ENCODE measurements at places on chromosomes 7 and 10.

DNA sequence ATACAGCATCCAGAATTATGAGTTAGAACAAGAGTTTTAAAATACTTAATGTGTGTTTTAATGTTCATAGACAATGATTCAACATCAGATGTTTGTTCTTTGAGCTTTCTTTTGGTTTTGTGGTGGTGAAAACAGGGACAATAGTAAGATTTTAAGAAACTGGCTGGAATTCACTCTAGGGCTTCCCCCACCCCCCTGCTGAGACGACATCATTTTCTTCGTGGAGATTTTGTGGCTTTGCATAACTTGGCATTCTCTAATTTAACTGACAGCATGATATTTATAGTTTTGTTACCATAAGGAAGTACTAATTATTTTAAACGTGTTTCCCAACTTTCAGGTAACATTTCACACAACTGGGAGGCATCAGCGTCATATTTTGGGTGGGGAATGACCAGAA, 184.1 kb downstream of the BICC1 start:
- DNase-seq: no peak

DNA sequence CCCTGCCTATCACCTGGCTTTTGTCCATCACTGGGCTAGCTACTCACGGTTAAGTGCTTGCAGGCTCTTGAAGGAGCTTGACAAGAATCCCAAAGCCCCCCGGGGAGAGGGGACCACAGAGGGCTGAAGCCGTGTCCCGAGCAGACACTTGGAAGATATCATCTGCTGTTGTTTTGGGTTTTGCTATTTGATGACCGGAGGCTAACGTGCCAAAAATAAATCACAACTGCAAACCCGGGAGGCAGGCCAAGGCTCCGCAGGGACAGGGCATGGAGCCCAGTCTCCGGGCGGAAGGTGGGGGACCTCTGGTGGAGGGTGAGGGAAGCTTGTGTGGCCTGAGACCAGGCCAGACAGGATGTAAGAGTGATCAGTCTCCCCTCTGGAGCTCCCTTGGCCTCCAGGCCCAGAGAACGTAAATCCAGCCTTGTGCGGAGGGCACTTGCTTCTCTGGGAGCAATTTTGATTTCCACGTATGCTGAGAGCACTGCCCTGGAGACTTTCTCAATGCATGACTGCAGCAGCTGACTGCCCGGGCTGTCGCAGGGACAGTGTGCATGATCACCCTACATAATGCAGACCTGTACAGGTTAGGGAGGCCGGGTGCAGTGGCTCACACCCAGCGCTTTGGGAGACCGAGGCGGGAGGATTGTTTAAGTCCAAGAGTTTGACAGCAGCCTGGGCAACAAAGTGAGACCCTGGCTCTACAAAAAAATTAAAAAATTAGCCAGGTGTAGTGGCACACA, at the start of gene PHKG1:
Gene PHKG1, minus strand, starts transcription at position 164 of the 743 bp plus-strand sequence. CDS start 4,011 bp downstream, outside the sequence.
- DNase-seq: no peak

DNA sequence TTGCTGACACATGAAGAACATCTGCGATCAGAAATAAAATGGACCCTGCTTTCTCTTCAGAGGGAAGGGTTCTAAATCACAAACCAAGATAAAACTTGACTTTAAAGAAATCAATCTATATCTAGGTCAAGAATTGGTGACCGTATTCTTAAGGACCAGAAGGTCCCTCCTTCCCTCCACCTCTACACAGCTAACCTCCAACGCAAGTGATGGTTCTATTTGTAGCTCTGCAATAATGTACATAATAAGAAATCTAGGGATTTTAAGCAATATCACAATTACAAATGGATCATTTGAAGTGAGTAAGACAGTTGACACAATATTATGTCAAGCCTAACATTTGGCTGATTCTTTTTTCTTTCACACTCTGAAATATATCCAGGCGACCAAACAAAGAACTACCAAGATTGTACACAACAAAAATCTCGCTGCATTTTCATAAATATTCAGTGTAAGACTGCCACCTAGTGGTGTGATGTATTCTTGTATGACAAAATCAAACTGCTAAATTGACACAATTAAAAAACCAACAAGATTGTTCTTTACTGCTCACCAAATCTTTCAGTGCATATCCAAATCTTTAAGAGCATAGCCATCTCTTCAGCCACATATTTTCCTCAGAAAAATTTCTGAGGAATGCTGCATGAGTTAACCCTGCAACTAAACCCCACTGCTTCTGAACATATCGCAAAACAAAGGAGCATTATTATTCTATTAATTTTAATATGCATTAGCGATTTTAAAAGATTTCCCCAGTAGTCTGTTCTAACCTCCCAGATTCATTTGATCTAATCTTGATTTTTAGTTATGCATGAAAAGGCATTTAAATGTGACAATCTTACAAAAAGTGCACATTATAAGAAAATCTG, 44.5 kb downstream of the ICA1 start:
- DNase-seq: peak; percentile 66

DNA sequence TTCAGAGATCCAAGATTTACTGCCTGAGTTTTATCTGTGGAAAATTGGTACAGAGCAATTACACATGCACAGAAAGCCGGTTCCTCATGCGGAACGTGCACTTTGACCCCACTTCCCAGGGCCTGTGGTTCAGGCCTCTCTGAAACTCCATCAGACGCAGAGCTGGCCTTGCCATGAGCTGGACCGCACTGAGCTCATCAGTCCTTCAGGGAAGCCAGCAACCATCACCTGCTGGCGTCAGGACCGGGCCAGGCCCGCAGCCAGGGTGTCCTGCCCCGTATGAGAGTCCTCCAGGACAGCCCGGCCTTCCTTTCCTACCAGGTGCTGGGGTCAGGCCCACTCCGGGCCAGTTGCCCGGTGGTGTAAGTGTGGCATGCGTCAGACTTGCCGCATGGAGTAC, 446.5 kb upstream of the FOXK1 start:
- no peak for DNase-seq

GRCh38 chr7:47504551-47505311, 77.2 kb downstream of the TNS3 start:
- no peak for DNase-seq

DNA sequence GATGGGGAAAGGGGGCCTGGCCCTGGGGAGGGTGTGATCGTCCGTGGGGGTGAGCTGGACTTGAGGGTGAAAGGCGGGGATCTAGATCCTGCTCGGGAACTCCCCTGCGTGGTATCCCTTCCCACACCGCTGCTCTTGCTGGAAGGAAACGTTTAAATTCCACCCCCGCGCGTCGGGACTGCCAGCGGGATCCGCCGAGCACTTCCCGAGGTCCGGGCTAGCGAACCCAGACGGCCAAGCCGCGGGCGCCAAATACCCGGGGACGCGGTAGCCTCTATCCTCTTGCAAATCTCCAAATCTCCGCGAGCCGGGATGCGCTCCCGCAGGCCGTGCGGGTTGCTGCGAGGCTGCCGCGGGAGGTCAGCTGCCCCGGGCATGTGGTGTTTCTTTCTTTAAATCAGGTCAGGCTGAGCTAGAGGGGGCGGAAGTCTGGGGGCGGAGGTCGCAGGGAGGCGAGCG, 904 bp downstream of the NPTX2 start:
- no peak for DNase-seq

DNA sequence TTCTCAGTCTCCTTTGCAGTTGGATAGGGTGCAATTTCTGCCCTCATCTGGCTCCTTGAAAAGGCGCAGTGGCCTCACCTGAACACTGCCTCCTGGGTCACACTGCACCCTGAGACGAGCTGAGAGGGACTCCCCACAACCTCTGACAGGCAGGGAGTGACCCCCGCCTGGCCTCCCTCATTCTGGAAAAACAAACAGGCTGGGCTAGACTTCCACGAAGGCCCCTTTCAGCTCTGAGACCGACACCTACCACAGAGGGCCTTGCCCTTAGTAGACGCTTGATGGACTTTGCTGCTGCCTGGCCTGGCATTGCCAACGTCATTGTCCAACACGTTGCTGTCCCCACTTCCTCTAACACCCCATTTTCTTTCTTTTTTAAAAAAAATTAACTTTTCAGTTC, 8.6 kb downstream of the FAM241B start:
- DNase-seq: no peak

DNA sequence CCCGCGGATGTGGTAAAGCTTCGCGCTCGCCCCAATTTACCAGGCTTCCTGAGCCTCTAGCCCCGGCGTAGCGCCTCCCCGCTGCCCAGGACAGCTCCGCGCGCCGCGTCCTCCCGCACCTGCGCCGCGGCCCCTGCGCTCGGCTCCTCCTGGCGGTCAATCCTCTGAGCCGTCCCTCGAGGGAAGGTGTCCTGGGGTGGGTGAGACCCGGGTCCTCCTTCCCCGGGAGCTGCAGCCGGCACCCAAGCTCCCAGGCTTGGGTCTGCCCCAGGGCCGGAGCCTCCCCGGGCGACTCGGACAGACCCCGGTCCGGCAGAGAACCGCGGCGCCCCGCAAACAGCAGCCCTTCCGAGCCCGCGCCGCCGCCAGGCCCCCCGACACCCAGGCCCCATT, 512 bp downstream of the OSBPL3 start:
- DNase-seq: peak; percentile 80

DNA sequence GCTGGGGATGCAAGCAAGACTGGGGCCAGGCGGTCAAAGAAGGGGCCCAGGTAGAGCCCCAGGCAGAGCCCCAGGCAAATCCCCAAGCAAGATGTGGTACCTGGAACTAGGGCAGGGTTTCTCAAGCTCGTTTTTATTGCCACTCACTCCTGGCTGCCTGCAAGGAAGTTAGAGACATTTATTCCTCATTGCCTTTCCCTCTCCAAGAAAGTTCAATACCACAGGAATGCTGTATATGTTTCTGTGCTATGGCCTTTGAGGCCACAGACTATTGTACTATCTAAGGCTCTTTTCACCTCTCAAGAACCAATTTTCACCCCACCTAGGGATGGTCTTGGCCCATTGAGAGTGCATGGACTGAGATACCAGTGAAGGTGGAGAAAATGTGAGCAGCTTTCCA, 71.3 kb downstream of the TACC2 start:
- no peak for DNase-seq

DNA sequence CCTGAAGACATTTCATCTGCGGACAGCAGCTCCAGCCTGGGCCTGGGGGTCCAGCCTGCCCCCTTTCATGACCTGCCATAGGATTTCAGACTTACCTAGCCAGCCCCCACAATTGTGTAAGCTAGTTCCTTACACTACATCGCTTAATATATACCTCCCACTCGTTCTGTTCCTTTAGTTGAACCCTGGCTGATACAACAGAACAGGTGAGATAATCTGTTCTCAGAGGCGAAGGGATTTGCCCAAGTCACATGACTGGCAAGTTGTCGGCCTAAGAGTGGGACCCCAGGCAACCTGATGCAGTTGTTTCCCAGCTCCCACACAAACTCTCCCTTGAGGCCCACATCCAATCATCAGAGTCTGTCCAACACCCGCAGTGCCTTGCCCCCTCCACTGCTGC, 168.2 kb downstream of the SH3PXD2A start:
- DNase-seq: no peak

DNA sequence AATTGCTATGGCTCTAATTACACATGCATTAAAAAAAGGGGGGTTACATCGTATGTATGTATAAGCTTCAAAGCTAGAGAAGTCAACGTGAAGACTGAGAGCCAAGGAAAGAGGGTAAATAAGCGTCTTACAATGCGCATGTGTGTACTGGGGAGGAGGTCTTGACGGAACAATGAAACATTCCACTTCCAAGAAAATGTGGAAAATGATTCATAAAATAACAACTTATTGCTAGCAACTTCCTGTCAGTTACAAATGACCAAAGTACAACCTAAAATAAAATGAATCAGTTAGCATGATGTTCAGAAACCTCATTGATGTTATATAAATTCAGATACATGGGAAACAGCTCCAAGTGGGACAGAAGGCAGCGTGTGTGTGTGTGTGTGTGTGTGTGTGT, 104.1 kb upstream of the RHEB start:
- DNase-seq: no peak

GRCh38 chr10:72316748-72317435, 37.8 kb downstream of the DNAJB12 start:
- DNase-seq: peak; percentile 75

DNA sequence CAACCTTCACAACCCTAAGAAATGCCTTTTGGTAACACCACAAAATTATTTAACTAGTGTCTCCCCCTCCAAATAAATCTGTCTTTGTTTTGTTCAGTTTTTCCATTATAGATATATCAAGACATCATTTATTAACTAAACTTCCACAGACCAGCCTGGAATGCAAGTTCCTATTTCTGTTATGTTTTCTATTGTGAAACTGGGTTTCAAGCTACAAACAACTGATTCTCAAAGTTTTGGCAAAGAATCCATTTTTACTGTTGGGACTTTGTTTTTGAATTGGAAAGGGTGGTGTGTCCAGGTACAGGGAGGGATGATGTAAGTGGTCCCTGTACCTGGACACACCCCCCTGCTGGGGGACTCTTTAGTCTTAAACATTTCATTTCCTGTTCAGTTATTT, 36.2 kb downstream of the STAMBPL1 start:
- DNase-seq: no peak

GRCh38 chr10:61609701-61610100, 53.0 kb upstream of the CABCOCO1 start:
- no peak for DNase-seq

GRCh38 chr10:129365767-129366402, 101.2 kb upstream of the MGMT start:
- no peak for DNase-seq

DNA sequence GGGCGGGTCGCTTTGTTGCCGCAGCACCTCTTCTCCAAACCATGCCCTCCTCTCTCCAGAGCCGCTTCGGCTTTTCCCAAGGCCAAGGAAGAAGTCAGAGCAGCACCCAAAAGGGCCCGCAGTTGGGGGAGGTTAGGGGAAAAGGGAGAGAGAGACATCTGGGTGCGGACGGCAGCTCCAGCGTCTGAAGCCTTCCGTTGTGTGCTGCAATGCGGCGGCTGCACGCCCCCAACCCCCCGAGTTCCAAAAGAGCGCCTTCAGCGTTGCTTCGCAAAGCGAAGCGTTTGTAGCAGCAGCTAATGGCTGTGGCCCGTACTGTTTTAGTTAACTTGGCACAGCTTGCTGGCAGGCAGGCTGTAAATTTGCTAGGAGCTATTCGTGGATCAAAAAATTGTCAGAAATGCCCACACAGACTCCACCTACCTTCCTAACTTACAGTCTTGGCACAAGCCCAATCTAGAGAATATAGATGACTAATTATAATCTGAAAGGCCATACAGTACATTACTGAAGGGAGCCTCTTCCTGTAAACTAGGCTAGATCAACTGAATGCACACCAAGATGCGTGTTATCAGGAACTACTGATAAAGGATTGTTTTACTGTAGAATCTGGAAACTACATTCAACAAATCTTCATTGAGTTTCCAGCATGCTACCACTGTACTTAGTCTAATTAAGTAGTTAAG, 1.1 kb upstream of the KBTBD2 start:
- peak; percentile 59 for DNase-seq
